ENCODE measurements at places on chromosomes 6 and 20. TPM values are rescaled to one million over a fixed set of nuclear protein-coding genes. Genes with fewer than 3 reads are reported as not detected.

GRCh38 chr20:53914091-53914780 is 156.2 kb downstream of the BCAS1 start:
- no peak for DNase-seq
- H3K36me3 ChIP-seq: no peaks in the 10 kb centered on the region
- peak overlapping the region; percentile 81 for H3K27ac ChIP-seq
- peaks cover 6% of the 10 kb centered on the region for H3K4me1 ChIP-seq

GRCh38 chr6:108648191-108648590 is 87.5 kb downstream of the FOXO3 start:
- no peaks in the 10 kb centered on the region for H3K36me3 ChIP-seq
- H3K4me3 ChIP-seq: no peak overlapping the region
- H3K4me1 ChIP-seq: peaks cover 86% of the 10 kb centered on the region
- peak overlapping the region; percentile 84 for H3K27ac ChIP-seq
- no peak for DNase-seq

DNA sequence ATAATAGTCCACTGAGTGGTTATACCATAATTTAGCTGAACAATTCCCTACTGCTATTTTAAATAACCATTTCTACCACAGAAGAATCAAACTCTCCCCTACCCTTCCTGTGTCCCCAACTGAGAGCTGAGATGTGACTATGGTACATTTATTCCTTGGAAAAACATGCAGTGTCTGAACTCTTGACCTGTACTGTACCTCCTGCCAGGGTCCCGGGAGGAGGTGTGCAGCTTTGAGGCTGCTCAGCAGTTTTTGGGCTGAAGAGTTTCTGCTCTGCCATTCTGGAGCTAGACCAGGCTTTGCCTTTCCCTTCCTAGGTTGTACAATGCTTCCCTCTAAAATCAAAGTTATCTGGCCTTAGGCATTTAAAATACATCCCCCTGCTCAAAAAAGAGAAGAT is 275.1 kb upstream of the SGK1 start:
- no peak overlapping the region for H3K27ac ChIP-seq
- no peaks in the 10 kb centered on the region for H3K4me1 ChIP-seq
- H3K27me3 ChIP-seq: no peaks in the 10 kb centered on the region

Gene PRSS35
- 0.07 TPM for polyA plus RNA-seq

- peak overlapping the region; percentile 58 for H3K4me3 ChIP-seq
- H3K36me3 ChIP-seq: peaks cover under 1% of the 10 kb centered on the region
- H3K27ac ChIP-seq: peak overlapping the region; percentile 96
- H3K27me3 ChIP-seq: no peaks in the 10 kb centered on the region
Measured at GRCh38 chr20:47317127-47317895, 39.2 kb downstream of the ZMYND8 start.

Gene NOL7
- polyA plus RNA-seq: 67.1 TPM

GRCh38 chr6:105364243-105364642 is 38.6 kb downstream of the PREP start:
- H3K4me1 ChIP-seq: peaks cover 28% of the 10 kb centered on the region
- H3K27me3 ChIP-seq: no peaks in the 10 kb centered on the region
- no peak for DNase-seq

Gene COL9A1
- 0.10 TPM for polyA plus RNA-seq

Gene SLCO4A1
- 17.5 TPM for polyA plus RNA-seq

GRCh38 chr6:159852877-159853276 is 37.9 kb upstream of the MAS1 start:
- DNase-seq: no peak
- no peaks in the 10 kb centered on the region for H3K36me3 ChIP-seq
- H3K27ac ChIP-seq: no peak overlapping the region
- no peaks in the 10 kb centered on the region for H3K27me3 ChIP-seq
- H3K4me1 ChIP-seq: no peaks in the 10 kb centered on the region

GRCh38 chr20:11654766-11655165 is 262.9 kb upstream of the BTBD3 start:
- DNase-seq: no peak
- no peaks in the 10 kb centered on the region for H3K27me3 ChIP-seq
- no peaks in the 10 kb centered on the region for H3K36me3 ChIP-seq
- no peak overlapping the region for H3K27ac ChIP-seq
- no peak overlapping the region for H3K4me3 ChIP-seq
- no peaks in the 10 kb centered on the region for H3K4me1 ChIP-seq

GRCh38 chr20:1577906-1578305 is 20.4 kb upstream of the SIRPD start:
- no peak overlapping the region for H3K4me3 ChIP-seq
- H3K27ac ChIP-seq: no peak overlapping the region
- H3K27me3 ChIP-seq: no peaks in the 10 kb centered on the region
- H3K4me1 ChIP-seq: no peaks in the 10 kb centered on the region

Gene SLC22A2
- 0.06 TPM for polyA plus RNA-seq

DNA sequence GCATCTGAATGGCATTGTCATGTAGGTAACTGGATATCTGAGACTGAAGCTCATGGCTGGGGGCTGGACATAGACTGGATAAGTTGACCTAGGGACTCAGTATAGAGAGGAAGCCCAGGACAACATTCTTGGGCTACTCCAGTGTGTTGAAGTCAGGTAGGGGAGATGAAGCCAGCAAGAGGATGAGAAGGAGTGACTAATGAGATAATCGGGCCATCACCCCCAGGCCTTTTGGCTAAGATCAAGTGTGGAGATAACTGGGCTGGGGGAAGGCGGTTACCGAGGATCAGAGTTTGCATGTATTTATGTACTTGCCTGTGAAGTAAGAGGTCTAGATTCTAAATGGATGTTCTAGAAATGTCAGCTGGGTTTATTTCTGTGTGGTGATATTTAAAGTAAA is 73.4 kb downstream of the ELOVL2 start:
- no peaks in the 10 kb centered on the region for H3K36me3 ChIP-seq
- H3K4me3 ChIP-seq: no peak overlapping the region
- no peaks in the 10 kb centered on the region for H3K4me1 ChIP-seq
- DNase-seq: no peak

GRCh38 chr6:90253631-90254030 is 43.0 kb downstream of the BACH2 start:
- DNase-seq: no peak
- no peak overlapping the region for H3K27ac ChIP-seq
- no peaks in the 10 kb centered on the region for H3K27me3 ChIP-seq
- H3K4me1 ChIP-seq: peaks cover 12% of the 10 kb centered on the region

- DNase-seq: no peak
- H3K4me1 ChIP-seq: peaks cover 50% of the 10 kb centered on the region
- no peaks in the 10 kb centered on the region for H3K27me3 ChIP-seq
Measured at GRCh38 chr6:33272275-33273128, 627 bp downstream of the RPS18 start.

GRCh38 chr20:40008177-40008576 is 680.9 kb downstream of the MAFB start:
- no peak overlapping the region for H3K4me3 ChIP-seq
- H3K4me1 ChIP-seq: no peaks in the 10 kb centered on the region
- H3K27me3 ChIP-seq: no peaks in the 10 kb centered on the region
- H3K27ac ChIP-seq: no peak overlapping the region

Gene RBBP9
- 2.2 TPM for polyA plus RNA-seq

DNA sequence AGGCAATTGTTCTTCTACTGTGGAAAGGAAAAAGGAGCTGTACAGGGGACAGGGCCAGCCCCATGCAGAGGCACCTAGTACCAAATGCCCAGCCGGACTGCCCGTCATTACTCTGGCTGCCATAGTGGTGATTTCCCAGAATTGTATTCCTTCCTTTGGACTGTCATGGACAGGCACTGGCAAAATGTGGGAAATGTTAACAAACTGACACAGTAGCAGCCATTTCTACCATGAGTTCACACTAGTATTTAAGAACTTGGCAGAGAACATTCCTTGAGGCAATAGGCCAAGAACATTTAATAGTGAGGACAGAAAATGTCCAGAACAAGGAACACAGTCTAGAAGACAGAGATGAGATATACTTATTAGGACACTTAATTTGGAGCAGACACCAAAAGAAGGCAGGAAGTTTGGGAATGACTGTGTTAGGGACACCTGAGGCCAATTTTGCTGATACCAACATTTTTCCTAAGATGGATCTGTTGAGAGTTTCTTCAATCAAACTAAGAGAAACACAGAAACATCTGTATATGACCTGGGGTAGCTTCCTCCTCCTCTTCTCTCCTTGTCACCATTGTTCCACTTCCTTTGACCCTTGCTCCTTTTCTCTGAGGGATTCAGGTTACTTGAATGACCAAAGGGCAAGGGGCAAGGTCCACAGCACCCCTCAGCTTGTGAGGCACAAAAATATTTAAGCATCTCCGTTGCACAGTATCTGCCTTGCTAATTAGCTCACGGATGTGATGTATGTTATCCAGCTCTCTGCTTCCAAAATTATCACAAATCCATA is 14.9 kb downstream of the ADTRP start:
- no peaks in the 10 kb centered on the region for H3K4me1 ChIP-seq
- H3K27me3 ChIP-seq: no peaks in the 10 kb centered on the region
- no peak overlapping the region for H3K4me3 ChIP-seq
- H3K27ac ChIP-seq: no peak overlapping the region

GRCh38 chr6:52027699-52028098 is 59.7 kb downstream of the PKHD1 start:
- no peak overlapping the region for H3K4me3 ChIP-seq
- DNase-seq: no peak
- no peak overlapping the region for H3K27ac ChIP-seq

DNA sequence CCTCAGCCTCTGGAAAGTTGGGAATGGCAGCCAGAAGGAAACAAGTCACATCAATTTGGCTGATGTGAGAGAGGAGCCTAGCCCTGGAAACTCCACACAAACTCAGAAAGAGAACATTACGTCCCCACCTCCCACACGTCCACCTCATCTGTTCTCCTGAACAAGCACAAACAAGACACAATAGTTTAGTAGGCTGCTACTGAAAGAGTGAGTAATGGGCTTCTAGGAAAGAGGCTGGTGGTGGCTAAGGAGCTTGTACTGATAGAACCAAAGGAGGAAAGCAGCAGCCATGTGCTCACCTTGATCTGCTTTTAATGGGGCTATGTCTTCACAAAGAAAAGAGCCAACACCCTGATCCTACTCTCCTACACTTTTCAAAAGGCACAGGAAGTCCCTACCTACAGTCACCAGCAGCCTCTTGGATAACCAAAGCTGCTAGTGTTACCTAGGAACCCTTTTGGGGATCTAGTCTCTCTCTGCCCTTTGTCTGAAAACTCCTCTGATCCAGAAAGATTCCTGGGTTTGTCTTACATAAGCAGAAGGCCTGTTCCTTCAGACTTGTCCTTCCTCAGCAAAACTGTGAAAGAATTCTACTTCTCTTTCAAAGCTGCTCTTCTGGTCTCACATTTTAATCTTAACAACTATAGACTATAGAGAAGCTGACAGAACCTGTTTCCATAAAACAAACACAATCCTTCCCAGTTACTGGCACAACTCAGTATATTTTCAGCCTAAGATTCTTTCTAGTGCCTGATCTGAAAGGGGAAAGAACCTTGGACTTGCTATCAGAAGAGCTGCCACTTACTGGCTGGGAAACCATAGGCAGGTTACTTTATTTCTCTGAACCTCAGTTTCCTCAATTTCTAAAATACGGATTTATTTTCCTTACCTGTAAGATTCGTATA is 3.1 kb downstream of the PLAGL2 start:
- peak overlapping the region; percentile 96 for H3K27ac ChIP-seq
- no peak for DNase-seq
- peaks cover 75% of the 10 kb centered on the region for H3K4me1 ChIP-seq
- peak overlapping the region; percentile 91 for H3K4me3 ChIP-seq

DNA sequence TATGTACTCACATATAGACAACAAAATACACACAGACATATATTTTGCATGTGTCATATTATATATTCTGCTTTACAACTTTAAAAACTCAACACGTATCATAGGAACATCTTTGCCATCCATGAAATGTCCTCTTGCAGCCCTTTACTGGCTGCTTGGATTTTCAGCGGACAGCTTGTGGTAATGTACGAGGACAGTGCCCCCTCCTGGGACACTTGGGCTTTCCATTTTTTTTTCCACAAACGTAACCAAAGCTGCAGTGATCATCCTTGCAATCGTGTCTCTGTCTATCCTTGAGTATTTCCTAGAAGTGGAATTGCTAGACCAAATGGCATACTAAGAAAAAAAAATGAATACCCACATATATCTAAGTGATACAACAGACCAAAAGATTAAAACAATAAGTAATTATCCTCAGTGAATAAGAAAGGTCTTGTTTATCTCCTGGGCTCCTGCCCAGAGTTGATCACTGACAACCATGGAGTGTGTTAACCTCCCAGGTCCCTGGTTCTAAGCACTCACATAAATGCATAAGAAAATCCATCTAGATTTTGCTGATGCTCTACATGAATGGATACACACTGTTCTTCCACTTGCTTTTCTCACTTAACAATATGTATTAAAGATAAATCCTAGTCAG is 18.1 kb downstream of the BPI start:
- no peaks in the 10 kb centered on the region for H3K4me1 ChIP-seq
- H3K27me3 ChIP-seq: no peaks in the 10 kb centered on the region
- no peak for DNase-seq

Gene SGK2
- polyA plus RNA-seq: 0.04 TPM

GRCh38 chr6:153170511-153170910 is 39.4 kb upstream of the RGS17 start:
- H3K4me1 ChIP-seq: no peaks in the 10 kb centered on the region
- no peaks in the 10 kb centered on the region for H3K36me3 ChIP-seq
- no peak for DNase-seq
- H3K27ac ChIP-seq: no peak overlapping the region

DNA sequence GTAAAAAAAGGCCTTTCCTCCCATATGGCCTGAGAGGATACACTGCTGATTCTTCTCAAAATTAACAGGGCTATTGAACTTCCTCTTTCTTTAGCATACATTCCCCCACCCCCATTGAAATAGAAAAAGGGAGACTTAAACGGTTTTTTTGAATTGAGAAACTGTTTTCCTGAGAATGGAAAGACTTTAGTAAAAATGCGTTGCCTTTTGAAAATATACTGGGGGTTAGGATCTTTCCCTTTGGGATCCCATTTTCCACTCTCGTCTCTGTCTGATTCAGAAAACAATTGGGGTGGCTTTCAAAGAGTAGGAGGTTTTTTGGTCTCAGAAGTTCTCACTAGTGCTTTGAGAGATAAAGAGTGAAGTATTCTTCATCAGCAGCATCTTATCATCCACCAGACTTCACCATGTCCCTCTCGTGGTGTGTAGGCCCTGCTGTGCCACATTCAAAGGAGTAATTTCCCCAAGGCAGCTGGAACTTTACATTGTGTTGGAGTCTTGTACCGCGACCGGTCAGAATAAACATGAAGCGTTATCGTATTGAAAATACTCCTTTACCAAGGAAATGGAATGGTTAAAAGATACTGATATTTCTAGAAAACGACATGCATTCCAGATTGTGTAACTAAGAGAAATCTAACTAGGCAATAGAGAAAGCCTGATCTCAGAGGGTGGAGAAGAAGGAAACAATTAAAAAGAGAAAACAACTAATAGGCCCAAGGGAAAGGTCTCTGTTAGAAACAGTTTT is 10.6 kb downstream of the MYB start:
- H3K36me3 ChIP-seq: peaks cover 2% of the 10 kb centered on the region
- H3K27me3 ChIP-seq: no peaks in the 10 kb centered on the region
- peaks cover 12% of the 10 kb centered on the region for H3K4me1 ChIP-seq

GRCh38 chr6:134117409-134117808 is 65.0 kb upstream of the SLC2A12 start:
- no peaks in the 10 kb centered on the region for H3K36me3 ChIP-seq
- no peaks in the 10 kb centered on the region for H3K27me3 ChIP-seq
- no peaks in the 10 kb centered on the region for H3K4me1 ChIP-seq
- H3K27ac ChIP-seq: no peak overlapping the region

Data from psoas muscle (tissue), 8 donors.